ENCODE measurements at places on chromosomes 7 and 10. TPM values are rescaled to one million over a fixed set of nuclear protein-coding genes. Genes with fewer than 3 reads are reported as not detected.
A peak's percentile ranks its signal among the peaks of the same experiment; 100 is the strongest.

BCL7B gene
- 64.7 TPM for total RNA-seq

BAIAP2L1 gene
- total RNA-seq: 9.6 TPM

CACNB2 gene
- not detected for total RNA-seq

CTBP2 gene
- 2.5 TPM for total RNA-seq

POM121C gene
- 72.2 TPM for total RNA-seq

MYL10 gene
- not detected for total RNA-seq

AGAP6 gene
- 18.4 TPM for total RNA-seq

PDK4 gene
- not detected for total RNA-seq

LRRC18 gene
- total RNA-seq: not detected

NEUROG3 gene
- total RNA-seq: not detected

PLXDC2 gene
- 0.09 TPM for total RNA-seq

GPR15LG gene
- not detected for total RNA-seq

DRGX gene
- not detected for total RNA-seq

TAS2R3 gene
- total RNA-seq: 1.8 TPM

HOXA4 gene
- total RNA-seq: 0.79 TPM

DNA sequence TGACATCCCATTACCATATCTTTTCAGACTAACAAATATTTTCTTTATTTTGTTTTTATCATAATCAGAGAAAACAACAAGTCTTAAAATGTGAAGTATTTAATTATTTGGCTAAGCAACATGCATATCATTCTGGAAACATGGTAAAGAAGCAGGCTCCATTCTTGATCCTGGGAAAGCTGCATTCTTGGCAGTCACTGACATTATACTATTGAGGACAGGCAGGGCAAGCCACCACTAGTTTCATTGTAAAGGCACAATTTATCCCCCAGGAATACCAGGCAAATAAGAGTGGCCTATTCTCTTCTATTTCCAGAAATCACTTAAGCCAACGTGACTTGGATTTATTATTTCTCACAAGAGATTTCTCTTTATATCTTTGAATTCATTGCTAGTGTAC lies 153.8 kb upstream of the AKR1E2 start:
- no peak for DNase-seq

- DNase-seq: no peak
These were observed 36.0 kb upstream of the DGKI start for GRCh38 chr7:137882806-137883205.

DNA sequence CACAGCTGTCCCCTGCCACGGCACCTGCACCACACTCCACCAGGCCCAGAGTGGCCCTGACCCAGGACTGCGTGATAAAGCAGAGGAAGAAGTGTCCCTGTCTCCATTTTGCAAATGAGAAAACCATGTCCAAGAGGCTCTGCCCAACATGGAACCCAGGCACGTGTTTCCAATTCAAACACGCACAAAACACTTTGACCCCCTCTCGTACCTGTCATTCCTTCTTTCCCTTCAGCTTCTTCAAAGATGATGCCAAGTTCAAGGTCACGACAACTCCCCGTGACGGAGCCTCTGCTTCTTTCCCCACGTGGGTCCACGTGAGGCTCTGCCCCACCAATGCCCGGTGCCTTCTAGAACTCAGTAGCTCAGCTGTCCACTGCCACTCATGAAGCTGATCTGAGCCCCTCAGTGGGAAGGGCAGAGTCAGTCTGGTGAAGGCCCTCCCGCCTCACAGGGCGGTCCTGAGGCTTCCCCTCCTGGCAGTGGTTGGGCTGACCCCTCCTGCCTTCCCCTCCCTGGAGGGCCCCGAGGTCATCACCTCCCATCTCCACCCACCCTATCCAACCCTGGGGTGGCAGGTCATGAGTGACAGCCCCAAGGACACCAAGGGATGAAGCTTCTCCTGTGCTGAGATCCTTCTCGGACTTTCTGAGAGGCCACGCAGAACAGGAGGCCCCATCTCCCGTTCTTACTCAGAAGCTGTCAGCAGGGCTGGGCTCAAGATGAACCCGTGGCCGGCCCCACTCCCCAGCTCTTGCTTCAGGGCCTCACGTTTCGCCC lies 19.0 kb downstream of the CALML5 start:
- no peak for DNase-seq

GRCh38 chr10:43204943-43205671 lies 61.8 kb downstream of the RASGEF1A start:
- peak; percentile 68 for DNase-seq

DNA sequence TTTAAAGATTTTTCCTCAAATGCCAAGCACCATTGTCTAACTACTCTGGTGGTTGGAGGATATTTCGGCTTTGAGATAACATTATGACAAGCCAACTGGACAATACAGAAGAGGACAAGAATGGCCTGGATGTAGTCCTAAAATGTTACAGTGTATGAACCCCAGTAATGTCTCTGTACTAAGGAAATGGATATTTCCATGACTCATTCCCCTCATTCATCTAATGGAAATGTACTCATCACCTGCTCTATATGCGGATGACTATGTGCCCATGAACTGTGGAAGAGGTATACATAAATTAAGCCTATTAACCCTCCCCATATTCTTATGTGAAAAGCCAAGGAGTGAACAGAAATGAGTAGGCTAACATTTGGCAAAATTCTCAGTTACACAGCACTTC lies 207.9 kb downstream of the CACNA2D1 start:
- DNase-seq: no peak

GRCh38 chr10:12405342-12406320 lies 56.3 kb downstream of the CAMK1D start:
- no peak for DNase-seq

- DNase-seq: peak; percentile 23
These were observed 37.0 kb downstream of the RBM20 start for GRCh38 chr10:110681023-110681681.

- no peak for DNase-seq
These were observed 11.7 kb upstream of the CPA4 start for GRCh38 chr7:130281260-130281659.

DNA sequence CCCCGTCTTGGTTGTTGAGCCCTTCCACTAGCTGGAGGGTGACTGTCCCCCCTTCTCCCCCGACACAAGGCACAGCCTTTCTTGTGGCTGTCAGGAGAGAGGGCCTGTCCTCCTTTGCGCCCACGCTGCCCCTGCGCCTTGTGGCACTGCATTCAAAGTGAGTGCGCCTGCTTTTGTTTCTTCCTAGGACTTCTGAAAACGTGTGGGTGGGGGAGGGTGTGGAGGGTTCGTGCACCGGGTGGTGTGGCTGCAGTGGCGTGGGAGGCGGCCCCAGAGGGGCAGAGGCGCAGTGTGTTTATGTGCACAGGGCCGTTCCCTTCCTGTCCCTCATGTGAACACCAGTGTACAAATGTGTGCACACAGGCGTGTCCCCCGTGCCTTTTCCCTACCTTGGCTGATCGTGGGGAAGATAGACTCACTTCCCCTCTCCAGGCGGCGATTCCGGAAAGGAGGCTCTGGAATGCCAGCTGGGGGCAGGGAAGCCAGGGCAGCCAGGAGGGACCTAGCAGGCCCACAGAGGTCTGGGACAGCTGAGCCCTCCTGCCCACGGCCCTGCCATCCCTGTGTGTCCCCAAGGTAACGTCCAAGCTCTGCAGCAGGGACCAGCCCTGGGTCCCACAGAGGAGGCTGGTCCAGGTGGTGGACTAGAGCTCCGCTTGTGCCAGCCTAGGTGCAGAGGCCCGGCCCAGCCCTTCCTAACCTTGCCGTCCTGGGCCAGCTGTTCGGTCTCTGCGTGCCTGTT lies 88.8 kb downstream of the LHPP start:
- DNase-seq: no peak

DNA sequence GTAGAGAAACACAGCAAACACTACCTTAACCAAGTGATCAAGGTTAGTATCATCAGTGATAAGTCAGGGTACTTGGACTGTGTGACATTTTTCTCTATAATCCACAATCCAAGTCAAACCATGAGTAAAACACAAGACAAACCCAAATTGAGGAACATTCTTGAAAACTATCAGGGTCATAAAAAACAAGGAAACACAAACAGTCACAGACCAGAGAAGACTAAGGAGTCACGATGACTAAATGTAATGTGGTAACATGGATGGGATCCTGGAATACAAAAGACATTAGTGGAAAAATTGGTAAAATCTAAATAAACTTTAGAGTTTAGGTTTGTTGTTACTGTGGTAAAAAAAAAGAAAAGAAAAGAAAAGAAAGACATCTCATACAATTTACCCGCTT lies 103.8 kb downstream of the ARMH3 start:
- DNase-seq: no peak

- no peak for DNase-seq
These were observed 49.7 kb downstream of the SDHAF3 start for GRCh38 chr7:97167176-97167575.

DNA sequence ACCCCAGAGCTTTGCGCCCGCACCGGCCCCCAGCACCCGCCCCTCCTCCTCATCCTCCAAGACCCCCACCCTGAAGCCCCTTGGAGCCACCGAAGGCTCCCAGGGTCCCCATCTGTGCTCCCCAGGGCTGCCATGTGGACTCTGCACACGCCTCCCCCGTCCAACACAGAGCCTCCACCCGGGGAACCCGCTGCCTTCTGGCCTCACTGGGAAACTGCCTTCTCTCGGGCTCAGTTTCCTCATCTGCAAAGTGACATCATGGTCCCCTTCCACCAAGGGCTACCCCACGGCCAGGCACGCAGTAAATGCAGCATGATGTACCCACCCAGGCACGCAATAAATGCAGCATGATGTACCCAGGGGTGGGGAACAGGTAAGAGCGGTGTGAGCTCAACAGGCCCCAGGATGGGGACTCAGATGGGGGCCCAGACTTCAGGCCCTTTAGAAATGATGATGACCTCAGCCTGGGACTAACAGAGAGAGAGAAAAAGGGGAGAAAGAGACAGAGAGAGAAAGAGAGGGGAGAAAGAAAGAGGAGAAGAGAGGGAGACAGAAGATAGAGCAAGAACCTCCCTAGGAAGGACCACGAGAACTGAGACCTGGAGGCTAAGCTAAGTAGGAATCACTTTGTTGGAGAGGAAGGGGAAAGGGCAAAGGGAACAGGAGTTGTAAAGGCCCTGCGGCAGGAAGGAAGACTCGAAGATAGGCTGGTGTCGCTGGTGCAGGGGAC lies 2.5 kb upstream of the MICALL2 start:
- DNase-seq: no peak

DNA sequence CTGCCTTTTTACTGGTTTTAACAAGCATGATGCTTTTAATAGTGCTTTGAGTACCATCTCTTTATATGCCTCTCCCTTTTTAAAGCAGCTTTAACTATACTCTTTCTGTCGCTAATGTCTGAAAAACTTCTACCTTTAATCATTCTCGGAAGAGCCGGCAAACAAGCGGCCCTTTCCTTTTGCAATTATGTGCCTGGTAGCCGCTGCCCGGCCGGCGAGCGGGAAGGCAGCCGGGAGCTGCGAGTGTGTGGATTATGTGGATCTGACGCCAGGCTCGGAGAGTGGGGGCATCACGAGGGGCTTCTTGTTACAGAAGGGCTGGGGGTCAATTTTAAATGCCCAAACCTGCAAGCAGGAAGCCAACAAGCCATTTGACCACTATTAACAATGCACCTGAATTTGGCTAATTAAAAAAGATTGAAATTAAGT lies 120.9 kb downstream of the BUB3 start:
- DNase-seq: no peak

- DNase-seq: peak; percentile 53
These were observed 14.4 kb downstream of the ALKBH4 start for GRCh38 chr7:102450242-102450641.

- DNase-seq: no peak
These were observed 18.4 kb upstream of the FRMD4A start for GRCh38 chr10:14349081-14349480.

- DNase-seq: no peak
These were observed 97.6 kb downstream of the PTN start for GRCh38 chr7:137245890-137246289.

GRCh38 chr10:72227826-72228225 lies 11.8 kb upstream of the ASCC1 start:
- DNase-seq: no peak

- no peak for DNase-seq
These were observed 138.4 kb upstream of the CTTNBP2 start for GRCh38 chr7:118011652-118012051.

Data from activated T-cell treated with anti-CD3 and anti-CD28 coated beads, Interleukin-2, amount 50 U/mL, for 72 hours (primary cell).